MCF 10A (cell line): ENCODE measurements at places on chromosomes 4 and X. TPM values are rescaled to one million over a fixed set of nuclear protein-coding genes. Genes with fewer than 3 reads are reported as not detected.

The SLC9B1 gene
- total RNA-seq, result 0.77 and 0.86 TPM in 2 replicates

GRCh38 chr4:154506253-154506652, 14.7 kb upstream of the DCHS2 start:
- DNase-seq, result peak; percentile 56

DNA sequence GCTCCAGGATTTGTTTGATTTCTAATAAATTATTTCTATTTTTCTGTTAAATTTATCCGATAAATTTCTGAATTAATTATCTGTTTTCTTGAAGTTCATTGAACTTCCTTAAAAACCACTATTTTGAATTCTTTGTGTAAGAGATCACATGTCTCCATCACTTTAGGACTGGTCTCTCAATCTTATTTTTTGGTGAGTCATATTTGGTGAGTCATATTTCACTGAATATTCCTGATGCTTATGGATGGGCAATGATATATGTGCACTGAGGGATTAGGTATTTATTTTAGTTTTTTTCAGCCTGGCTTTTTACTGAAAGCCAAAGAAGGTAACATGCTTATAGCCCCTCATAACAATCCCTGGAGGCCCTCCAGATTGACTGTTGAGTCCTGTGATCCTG, 48.5 kb upstream of the IL15 start:
- peak; percentile 6 for DNase-seq

GRCh38 chr4:166257891-166258290, 384.9 kb downstream of the TLL1 start:
- DNase-seq, result no peak

The CXCL8 gene
- 17.0 and 36.2 TPM in 2 replicates for total RNA-seq

- DNase-seq, result no peak
Observed at GRCh38 chr4:127843704-127844600, 36.7 kb upstream of the PLK4 start.

DNA sequence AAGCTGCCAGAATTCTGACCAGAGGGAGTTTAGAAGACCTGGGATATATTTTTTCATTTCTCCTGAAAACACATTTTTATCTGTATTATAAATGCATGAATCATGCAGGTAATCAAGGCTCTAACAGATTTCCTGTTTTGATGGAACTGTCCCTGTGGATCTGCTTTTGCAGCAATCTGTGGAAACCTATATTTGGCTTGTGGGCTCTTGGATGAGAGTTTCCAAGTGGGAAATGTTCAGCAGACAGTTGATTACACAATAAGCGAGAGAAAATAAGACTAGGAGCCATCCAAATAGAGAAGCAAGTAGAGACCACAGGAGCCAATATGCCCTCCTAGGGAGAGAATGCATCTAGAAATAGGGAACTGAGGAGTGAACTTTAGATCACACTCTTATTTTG, 105.0 kb downstream of the NDST3 start:
- no peak for DNase-seq

The TMSB15A gene
- total RNA-seq, result not detected in 2 replicates

The CAPN6 gene
- 0.37 TPM in 1 of 2 replicates, not detected in the other for total RNA-seq

The REST gene
- total RNA-seq, result 50.5 and 51.6 TPM in 2 replicates

DNA sequence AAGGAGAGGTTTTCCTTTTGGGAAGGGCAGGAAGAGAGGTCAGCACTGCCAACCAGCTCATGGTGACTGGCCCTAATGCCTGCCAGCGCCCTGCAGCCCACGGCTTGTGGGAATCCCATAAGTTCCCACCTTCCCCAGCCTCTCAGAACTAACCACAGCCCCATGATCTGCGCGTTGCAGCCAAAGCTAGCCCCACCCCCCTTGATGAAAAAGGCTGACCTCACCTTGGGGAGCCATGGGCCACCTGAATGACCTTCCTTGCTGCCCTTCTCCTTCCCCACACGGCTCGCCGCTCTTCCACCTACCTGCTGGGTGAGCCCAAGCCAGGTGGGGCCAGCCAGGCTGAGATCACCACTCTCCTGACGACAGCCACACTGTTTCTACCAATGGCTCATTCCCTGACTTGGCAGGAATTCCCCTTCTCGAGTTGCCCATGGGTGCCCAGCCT, 3.9 kb upstream of the ELF4 start:
- peak; percentile 76 for DNase-seq

The GLOD5 gene
- total RNA-seq, result not detected in 2 replicates

GRCh38 chr4:152462695-152463094, 73.2 kb downstream of the FBXW7 start:
- DNase-seq, result no peak

The PDGFRA gene
- not detected in 2 replicates for total RNA-seq

The TMSB15C gene
- 0.79 and 1.3 TPM in 2 replicates for total RNA-seq

DNA sequence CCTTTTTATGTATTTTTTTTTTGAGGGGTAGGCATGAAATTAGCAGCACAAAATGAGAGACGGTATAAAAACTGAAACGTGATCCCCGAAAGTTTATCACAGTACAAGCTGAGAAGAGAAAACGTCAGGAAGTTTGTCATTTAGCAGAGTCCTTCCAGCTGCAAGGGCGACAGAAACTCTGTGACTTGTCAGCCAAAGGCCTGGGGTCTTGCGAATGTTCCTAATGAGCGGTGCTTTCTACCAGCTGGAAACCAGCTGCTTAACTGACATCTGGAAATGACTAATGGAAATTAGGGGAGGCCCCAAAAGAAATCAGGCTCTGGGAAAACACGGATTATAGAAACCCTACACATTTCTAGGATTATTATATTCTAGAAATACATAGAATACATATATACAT, 66.5 kb downstream of the CHRNA9 start:
- DNase-seq, result no peak

The ADH6 gene
- total RNA-seq, result not detected in 2 replicates

GRCh38 chrX:11131146-11131545, 20.0 kb downstream of the HCCS start:
- no peak for DNase-seq

DNA sequence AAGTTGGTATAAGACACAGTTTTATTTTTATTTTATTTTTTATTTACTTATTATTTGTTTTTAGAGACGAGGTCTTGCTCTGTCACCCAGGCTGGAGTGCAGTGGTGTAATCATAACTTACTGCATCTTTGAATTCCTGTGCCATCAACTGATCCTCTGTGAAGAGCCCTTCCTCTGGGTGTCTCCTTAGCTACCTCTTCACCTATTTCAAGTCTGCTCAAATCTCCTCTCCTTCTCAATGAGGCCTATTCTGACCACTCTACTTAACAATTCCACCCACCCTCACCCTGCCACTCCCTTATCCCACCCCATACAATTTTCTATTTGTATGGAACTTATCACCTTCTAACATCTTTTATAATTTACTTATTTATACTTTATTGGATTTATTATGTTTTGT, 183.4 kb downstream of the PPP3CA start:
- DNase-seq, result peak; percentile 42

The FANCB gene
- 1.9 and 2.7 TPM in 2 replicates for total RNA-seq

The SSX2B gene
- total RNA-seq, result not detected in 2 replicates

DNA sequence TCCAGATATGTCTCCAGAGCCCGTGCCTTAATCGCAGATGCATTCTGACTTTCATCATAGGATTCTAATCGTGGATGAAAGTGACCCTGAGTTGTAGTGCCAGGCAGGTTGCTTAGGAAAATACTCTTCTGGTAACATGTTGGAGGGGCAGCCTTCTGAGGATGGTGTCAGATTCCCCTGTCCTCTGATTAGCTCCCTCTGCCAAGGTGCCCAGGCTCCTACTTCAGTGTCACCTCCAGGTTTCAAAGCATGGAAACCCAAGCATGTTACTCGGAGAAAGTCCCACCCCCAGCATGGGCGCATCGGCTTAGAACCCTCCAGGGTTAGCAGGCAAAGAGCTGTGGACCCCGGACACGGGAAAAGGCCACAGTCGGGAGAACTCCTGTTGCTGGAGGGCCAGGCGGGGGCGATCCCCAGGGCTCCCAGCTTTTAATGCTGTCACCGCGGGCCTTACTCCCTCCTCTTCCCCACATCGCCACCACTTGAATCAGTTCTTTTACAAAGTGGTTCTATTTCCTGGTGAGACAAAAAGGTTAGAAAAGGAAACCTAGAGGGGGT, 44.5 kb downstream of the TRIM2 start:
- DNase-seq, result no peak

GRCh38 chrX:136810493-136810892, 29.8 kb upstream of the ARHGEF6 start:
- DNase-seq, result no peak

The CXCL11 gene
- not detected in 2 replicates for total RNA-seq
